ENCODE measurements at places on chromosomes 16 and 17. TPM values are rescaled to one million over a fixed set of nuclear protein-coding genes. Genes with fewer than 3 reads are reported as not detected.

Gene NTN1
- 0.10 TPM for polyA plus RNA-seq

Gene NPB
- polyA plus RNA-seq = not detected

Gene RSAD1
- polyA plus RNA-seq = 53.2 TPM

Gene PYY
- polyA plus RNA-seq = 0.19 TPM

Gene ZFPM1
- polyA plus RNA-seq = 4.3 TPM

Gene GNAO1
- 0.13 TPM for polyA plus RNA-seq

Gene KRTAP4-5
- not detected for polyA plus RNA-seq

Gene CCL23
- not detected for polyA plus RNA-seq

Gene ZP2
- not detected for polyA plus RNA-seq
